ENCODE measurements at places on chromosomes 2 and 18.

GRCh38 chr2:100146657-100146960 lies 4.2 kb upstream of the AFF3 start:
- DNase-seq, result no peak

DNA sequence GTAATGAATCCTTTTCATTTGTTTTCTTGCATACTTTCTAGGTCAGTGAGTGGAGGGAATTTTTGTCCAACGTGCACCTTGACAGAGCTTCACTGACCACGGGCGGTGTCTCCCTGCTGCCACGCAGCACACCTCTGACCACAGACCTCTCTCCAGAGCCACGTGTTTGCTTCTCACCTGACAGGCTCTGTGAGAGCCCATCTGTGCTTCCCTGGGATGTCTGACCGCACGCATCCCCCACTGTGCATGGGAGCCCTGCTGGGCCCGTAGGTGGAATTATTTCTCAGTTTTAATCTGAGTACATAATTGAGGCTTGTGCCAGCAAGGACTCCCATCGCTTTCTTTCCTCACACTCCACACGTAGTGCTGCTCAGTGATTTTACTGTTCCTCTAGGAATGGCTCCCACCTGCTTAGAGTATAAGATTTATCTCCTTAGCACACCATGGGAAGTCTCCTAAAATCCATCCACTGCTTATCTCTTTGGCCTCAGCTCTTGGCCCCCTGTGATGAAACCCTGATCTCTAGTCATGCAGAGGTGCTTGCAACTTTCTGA lies 482.6 kb downstream of the TSN start:
- peak; percentile 52 for DNase-seq

GRCh38 chr2:14756981-14757657 lies 124.6 kb downstream of the LRATD1 start:
- DNase-seq, result no peak

GRCh38 chr2:42029171-42029570 lies 18.6 kb upstream of the PKDCC start:
- DNase-seq, result no peak

DNA sequence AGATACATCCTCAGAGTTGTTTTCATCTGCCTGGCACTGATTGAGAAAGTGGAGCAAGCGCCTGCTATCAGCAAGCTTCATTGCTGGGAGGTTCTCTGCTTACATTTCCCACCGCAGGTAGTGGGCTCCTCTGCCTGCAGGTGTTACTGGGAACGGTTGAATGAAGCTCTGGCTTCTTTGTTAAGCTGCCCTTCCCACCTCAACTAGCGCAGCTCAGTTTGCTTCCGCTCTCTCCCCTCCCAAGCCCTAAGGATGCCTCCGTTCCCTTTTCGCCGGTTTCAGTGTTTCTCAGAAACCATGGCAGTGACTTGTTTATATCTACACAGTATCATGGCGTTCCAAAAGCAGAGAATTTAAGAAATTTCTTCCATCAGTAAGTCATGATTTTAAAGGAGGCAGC lies 72.2 kb upstream of the B3GNT7 start:
- peak; percentile 60 for DNase-seq

DNA sequence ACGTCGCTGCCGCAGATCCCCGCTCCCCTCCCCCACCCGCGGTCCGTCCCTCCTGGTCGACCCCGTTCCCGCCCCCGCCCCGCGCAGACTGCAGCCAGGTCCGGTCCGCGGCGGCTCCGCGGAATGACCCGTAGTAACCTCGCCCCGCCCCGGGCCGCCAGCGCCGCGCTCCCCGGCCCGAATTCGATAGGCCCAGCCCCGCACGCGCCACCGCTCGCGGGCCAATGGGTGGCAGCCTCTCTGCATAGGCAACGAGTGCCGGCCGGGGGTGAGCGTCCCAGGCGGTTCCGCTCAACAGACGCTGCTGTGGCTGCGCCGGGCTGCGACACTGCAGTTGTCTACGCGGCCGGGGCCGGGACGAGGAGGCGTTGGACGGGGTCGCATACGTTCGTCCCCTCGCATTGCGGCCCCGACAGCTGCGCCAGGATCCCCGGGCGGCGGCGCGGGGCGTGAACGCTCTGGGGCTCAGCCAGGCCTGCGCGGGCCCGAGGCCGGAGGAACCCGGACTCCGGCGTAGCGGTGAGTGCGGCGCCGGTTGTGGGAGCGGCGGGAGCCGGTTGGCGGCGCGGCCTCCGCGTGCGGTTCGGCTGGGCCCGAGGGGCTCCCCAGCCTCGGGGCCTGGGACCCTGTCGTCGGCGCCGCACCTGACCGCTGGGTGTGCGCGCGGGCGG lies at the start of gene ACSL3:
Gene ACSL3, plus strand, starts transcription at position 297 of the 671 bp plus-strand sequence. CDS start 47,737 bp downstream, outside the sequence.
- DNase-seq, result peak; percentile 99

GRCh38 chr2:187129868-187130267 lies 280.9 kb upstream of the ZSWIM2 start:
- DNase-seq, result no peak

Data from endodermal cell (in vitro differentiated cells).